ENCODE measurements at places on chromosomes 11 and 22.

DNA sequence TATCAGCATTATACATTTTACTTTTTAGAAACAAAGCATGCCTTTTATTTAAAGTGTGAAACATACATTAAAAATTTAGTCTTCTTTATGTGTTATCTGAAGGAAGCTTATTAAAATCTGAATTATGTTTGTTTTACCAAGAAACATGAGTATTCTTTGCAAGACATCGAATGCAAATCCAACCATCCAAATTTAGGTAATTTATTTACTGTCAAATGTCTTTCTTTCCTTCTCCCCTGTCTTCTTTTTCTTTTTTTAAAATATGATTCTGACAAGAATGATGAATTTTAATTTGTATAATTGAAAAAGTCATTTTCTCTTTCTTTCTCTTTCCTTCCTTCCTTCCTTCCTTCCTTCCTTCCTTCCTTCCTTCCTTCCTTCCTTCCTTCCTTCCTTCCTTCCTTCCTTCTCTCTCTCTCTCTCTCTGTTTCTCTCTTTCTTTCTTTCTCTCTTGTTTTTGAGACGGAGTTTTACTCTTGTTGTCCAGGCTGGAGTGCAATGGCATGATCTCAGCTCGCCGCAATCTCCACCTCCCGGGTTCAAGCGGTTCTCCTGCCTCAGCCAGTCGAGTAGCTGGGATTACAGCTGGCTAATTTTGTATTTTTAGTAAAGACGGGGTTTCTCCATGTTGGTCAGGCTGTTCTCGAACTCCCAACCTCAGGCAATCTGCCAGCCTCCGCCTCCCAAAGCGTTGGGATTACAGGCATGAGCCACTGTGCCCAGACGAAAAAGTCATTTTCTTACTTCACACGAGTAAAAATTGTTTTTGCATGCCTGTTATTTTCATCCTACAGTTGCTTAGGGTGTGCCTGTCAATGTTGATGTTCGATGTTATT lies 157.5 kb downstream of the TMEM135 start:
- DNase-seq, result no peak

DNA sequence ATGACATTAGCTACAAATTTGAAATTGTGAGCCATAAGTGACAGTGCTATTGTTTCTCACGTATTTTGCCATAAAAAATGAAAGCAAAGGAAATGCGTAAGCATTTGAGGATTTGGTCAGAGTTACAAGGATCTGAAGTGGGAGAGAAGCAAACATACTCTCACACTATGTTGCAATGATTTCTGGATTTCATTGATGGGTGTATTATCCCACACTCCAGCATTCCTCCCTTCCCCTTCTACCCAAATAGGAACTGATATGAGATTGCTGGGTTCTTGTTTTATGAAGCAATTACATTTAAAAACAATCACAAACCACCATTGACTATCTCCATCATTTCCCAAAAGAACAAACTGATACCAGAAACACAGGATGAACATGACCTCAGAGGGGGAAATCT lies 314.0 kb upstream of the CTSC start:
- no peak for DNase-seq

- peak; percentile 90 for DNase-seq
Observed at GRCh38 chr11:95147364-95147905, 57.8 kb downstream of the ENDOD1 start.

DNA sequence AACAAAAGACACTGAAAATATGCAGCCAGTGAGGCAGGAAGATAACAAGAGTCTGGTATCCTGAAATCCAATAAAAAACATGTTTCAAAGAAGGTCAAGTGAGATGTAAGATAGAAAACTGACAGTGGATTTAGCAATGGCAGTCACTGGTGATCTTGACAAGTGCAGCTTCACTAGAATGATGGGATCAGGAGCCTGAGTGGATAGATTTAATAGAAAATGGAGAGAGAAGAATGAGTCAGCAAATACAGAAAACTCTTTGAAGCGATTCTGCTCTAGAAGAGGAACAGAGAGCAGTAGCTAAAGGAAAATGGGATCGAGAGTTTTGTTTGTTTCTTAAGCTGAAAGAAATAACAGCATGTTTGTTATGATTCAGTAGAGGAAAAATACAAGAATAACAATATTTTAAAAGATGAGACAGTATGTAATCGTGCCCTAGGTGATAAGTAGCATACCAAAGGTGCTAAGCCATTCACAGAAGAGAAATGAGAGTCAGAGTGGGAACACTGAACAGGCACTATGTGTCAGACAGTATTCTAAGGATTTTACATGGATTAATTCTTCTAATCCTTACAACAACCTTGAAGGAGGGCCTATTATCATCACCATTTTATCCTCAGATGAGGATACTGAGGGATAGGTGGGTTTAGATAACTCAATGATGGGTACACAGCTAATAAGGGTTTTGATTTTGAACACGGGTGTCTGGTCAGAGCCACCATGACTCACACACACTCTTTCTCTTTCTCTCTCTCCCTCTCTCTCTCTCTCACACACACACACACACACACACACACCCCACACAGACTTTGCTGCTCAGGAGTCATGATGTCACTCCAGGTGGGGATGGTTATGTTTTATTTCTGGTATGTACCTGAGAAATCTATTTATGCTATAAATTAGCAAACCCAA lies 36.3 kb downstream of the MRE11 start:
- DNase-seq, result no peak

GRCh38 chr11:37572491-37573171 lies 974.6 kb upstream of the RAG2 start:
- no peak for DNase-seq

DNA sequence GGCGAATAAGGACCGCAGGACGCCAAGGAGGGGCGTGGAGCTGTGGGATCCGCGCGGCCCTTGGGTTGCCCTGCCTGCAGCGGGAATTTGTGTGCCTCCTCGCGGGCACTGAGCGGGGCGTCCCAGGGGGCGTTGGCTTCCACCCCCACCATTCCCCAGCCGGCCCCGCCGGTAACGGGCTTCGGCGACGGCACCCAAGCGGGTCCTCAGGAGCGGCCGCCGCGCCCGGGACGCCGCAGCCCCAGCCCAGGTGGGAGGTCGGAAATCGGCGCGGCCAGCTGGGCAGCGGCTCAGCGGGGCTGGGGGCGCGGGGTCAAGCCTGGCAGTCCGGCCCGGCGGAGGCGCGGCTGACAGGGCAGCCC lies 320 bp downstream of the CLTCL1 start:
- peak; percentile 41 for DNase-seq
